ENCODE measurements at places on chromosomes 5 and 9.

- no peak for DNase-seq
Observed at GRCh38 chr5:142506756-142507155, 179.1 kb downstream of the FGF1 start.

GRCh38 chr5:139745132-139745799 is 50.3 kb upstream of the PSD2 start:
- DNase-seq = no peak

DNA sequence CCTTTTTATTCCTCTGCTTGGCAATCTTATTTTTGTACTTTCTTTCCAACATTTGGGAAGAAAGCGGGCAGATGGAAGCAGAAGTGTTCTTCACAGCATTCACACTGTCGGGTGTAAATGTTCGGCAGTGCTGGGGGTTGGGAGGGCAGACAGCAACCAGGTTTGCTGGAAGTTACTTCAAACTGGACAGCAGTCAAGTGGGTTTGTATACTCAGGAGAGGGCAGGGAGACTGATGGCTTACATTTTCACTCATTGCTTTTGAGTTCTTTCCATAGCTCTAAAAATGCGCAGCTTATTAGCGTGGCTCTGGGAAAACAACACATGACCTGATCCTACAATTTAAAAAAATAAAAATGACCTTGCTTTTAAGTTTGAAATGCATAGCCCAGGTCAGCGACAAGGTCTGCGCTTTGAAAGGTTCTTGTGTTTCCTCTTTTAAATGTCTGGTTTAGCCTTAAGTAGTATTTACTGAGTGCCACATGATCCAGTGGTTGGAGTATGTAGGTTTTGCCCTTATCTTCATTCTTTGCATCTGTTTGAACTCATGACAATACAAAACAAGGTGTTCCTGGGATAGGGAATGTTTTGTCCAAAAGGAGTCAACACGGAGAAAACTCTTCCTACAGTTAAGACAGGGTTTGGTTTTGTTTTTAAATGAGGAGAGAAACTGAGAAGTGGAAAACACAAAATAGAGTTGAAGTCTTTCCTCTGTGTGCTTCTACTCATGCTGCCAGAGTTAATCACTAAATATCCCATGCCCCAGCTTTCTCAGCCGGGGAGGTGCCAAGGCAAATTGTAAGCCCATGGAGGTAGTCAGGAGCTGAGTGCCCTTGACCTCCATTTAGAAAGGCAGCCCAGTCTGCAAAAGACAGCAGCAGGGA is 132.7 kb upstream of the DMRT1 start:
- DNase-seq = no peak

- DNase-seq = no peak
Observed at GRCh38 chr5:57538341-57538955, 55.8 kb upstream of the ACTBL2 start.

DNA sequence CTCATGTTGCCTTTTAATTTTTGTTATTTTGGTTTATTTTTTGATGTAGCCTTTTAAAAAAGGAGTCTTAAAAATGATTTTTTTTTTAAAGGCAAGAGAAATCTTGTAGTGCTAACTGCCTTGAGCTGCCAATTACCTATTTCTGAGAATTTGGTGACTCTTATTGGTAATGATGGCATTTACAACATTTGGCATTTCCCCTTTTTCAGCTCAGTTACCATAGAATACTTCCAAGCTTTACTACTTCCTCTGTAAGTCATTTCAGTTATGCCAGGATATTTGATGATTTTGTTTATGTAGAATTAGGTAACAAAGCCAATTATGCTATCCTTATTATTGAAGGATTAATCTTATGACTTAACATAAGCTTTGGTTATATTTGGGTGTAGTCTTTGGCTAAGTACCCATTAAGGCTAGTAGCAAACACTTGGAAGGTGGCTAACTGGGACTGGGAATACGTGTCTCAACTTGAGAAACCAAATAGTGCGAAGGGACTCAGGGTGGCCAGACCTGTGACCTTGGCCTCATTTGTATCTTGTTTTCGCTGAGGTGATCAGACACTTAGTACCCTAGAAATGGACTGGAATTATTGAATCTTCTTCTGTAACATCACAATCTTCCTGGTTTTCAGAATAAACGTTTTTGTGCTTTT is 27.7 kb downstream of the CDC37L1 start:
- DNase-seq = no peak

DNA sequence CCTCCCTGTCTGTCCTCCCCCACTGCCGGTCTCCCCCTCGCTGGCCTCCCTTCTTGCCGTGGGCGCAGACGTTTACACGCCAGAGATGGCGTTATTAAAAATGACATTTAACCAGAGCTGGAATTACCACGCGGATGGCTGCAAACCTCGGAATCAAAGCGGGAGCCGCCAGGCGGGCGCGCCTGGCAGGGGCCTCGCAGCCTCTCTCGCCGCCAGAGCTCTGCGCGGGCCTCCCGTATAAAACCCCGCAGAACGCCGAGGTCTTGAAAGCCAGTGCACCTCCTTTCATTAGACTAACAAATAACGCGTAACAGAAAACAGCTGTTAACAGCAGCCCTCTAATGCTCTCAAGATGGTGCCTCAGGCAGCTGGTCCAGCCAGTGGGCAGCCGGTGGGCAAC is 10.2 kb downstream of the PRRX2 start:
- no peak for DNase-seq

- no peak for DNase-seq
Observed at GRCh38 chr5:141172381-141173204, at the start of gene PCDHB7. Gene PCDHB7, plus strand, starts transcription at chr5:141172644. Its CDS starts 192 bp downstream, at chr5:141172836.

DNA sequence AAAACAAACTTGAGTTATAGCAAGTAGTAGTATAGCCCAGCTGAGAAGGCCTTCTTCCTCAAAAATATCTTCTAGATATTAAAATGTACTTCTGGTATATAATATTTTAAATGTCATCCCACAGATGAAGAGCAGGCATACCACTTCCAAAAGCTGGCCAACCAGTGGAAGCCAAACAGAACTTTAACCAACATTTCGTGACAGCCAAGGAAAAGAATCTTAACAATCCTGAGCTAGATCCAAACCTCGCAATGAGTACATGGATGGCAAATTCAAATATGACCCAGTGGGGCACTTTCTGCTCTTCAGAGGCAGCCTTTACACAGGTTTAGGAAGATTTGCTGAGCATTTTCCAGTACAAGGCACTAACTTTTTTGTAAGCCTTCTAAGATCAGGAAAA is 91.8 kb upstream of the ACO1 start:
- DNase-seq = no peak

DNA sequence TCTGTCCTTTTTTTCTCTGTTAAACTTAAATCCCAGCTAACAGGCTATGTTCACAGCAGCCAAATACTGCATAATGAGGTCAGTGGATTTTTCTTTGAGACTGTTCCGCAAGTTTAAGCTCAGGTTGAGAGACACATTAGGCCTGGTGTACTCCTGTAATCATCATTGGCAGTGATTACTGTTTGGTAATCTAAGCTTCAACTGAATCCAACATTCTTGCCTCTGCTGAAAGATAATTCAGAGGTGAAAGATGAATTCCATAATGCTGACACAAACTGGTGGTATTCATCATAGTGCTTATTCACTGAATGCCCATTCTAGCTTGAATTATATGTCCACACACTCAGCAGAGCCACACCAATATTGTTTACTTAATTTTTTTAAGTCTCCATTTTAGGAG is 108.5 kb downstream of the NFIB start:
- no peak for DNase-seq

GRCh38 chr5:28648108-28648507 is 1609.7 kb upstream of the CDH9 start:
- DNase-seq = no peak

GRCh38 chr5:145787001-145787400 is 48.1 kb downstream of the PRELID2 start:
- DNase-seq = no peak

- DNase-seq = no peak
Observed at GRCh38 chr5:40672425-40672824, 7.3 kb upstream of the PTGER4 start.

- DNase-seq = no peak
Observed at GRCh38 chr5:6766604-6767093, 53.4 kb downstream of the TENT4A start.
